ENCODE measurements at places on chromosomes 13 and 19.

GRCh38 chr13:95323930-95324662 is 22.8 kb upstream of the ABCC4 start:
- no peak for DNase-seq

GRCh38 chr13:65063753-65064152 is 2166.4 kb downstream of the PCDH9 start:
- no peak for DNase-seq

- no peak for DNase-seq
Observed at GRCh38 chr19:45071545-45071938, 4.7 kb downstream of the ZNF296 start.

DNA sequence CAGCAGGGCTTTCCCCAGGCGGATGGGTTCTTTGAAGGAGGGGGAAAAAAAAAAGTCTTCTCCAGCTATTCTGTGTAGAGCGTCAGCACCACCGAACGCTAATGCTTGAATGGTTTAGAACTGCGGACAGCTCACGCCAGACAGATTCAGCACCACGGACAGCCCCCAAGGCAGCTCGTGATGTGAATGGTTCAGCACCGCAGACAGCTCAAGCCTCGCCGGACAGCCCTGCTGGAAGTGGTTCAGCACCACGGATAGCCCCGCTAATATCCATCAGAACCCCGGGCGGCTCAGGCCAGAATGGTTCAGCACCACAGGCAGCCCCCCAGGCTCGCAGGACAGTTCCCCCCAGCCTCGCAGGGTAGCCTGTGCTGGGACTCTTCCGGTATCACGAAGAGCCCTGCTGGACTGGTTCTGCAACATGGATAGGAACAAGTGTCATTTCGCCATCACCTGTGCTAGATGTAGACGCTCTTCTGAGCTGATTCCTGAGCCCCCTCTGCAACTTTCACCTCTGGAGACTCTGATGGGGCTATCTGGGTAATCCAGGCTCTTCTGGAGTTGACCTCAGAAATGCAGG is 4.9 kb upstream of the SMIM17 start:
- no peak for DNase-seq

DNA sequence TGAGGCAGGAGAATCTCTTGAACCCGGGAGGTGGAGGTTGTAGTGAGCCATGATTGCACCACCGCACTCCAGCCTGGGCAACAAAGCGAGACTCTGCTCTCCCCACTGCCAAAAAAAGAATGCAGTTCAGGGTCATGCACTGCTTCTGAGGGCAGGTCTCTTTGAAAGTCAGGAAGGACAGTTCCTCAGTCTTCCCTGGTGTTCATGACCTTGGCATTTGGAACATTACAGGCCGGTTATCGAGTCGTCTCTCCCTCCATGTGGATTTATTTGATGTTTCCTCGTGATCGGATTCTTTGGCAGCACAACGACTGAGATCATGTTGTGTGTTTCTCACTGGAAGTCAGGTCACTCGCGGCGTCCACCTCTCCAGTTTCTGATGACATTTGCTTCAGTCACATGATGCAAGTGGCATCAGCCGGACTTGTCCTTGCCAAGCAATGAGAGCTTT is 17.2 kb downstream of the FGF21 start:
- DNase-seq: no peak

DNA sequence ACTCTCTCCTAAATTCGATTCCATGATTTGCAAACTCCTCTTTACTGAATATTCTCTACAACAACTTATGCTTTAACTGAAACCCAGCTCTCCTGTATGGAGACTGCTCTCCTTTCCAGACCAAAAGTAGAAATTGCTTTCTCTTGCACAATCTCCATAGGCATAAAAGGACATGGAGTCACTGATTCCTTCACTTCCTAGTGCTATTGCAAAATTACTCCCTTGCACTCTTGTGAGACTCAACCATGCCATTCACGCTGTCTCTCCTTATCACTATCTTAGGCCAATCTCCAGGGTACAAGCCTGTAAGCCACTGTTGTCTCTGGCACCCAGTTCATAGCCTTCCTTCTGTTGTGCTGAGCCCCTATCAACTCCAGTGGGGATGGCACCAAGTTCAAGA is 30.6 kb downstream of the SERPINE3 start:
- DNase-seq: no peak

DNA sequence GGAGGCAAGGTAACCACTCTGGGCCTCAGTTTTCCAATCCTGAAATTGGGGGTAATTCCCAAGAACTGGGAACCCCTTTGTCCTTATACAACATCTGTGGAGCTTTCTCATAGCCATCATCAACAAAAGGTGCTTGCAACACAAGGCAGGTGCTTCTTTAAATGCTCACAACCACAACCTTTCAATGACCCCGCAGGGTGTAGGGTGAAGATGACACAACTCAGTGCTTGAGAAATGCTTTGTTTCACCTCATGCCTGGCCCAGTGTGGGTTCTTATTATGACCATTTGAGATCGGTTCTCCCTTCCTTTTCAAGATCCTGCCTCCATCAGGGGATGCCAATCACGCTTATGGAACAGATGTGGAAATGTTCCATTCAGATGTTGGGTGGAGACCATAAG is 8.4 kb downstream of the WIZ start:
- DNase-seq: no peak

DNA sequence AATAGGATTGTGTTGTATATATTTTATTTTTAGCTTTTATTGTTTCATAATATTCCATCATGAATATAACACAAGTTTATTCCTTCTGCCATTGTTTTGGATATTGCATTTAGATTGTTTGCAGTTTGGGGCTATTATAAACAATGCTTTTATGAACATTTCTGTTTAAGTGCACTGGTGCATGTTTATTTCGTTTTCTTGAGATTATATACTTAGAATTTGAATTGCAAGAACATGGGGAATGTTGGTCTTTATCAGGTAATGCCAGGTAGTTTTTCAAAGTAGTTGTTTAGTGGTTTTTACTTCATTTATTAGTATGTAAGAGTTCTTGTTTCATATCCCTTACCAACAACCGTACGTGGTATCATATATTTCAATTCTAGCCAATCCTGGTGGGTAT is 4.3 kb downstream of the LSM14A start:
- no peak for DNase-seq

Data from D721Med (cell line).